Progenitor cell of endocrine pancreas (in vitro differentiated cells): ENCODE measurements at places on chromosomes 6 and 20.

- DNase-seq = no peak
Observed at GRCh38 chr20:9919271-9920014, 80.6 kb upstream of the PAK5 start.

DNA sequence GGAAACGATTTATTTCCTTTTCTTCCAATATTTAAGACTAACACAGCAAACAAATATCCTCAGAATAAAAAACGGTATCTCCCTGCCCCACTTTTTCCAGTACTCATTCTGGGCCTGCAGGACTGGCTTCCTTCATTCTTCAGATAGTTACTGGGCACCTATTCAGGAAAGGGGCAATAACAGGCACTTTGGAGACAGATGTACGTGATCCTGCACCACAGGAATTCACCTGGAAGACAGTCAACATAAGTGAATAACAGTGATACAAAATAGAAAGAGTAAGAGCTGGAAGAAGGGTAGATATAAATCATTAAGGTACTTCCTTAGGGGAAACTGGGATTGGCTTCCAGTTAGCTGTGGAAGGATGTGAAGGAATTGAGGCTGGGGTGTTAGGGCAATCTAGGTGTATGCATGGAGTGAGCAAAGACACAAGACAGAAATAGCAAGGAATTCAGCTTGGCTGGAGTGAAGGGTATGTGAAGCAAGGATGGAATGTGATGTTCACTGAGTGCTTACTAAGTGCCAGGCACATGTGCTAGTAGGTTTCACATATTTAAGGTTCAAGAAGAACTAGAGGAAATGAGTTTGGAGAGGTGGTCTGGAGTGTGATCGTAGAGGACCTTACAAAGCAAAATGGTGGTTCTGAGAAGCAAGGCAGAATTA, 49.3 kb upstream of the FAM83C start:
- no peak for DNase-seq

DNA sequence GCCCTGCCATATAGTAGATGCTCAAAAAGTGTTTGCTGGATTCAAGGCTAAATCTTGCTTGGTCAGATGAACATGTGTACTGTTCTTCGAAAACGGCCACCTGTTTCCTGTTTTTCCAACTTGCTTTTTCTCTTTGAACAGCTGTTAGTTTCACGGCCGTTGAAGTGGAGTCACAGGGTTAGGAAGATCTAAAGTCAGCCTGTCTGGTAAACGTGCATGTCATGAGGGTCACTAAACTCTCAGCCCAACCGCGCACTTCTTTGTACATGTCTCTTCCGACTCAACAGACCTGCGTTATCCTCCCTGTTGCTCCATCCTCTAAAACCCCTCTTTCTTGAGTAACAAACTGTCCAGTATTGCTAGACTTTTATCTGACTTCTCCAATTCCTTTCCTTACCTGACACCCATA, 93.2 kb upstream of the MAN1A1 start:
- DNase-seq = no peak

- no peak for DNase-seq
Observed at GRCh38 chr6:7402716-7403115, 13.1 kb downstream of the RIOK1 start.

DNA sequence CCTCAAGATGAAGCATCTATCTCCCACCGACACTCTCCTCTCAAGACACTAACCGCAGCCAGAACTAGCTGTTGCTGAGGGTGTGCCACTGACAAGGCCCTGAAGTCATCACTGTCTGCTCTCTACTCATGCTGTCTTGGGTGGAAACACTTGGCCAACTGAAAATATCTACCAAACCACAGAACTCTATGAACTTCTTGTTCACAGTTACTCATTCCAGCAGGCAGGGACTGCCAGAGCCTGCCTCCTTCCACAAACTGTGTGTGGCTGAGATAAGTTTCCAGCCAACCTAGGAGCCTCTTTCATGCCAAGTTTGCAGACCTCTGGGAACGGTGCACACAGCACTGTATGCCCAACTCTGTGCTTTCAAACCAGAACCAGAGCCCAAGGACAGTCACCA, 45.5 kb upstream of the NXT1 start:
- no peak for DNase-seq
